ENCODE measurements at places on chromosomes 5 and 9.

GRCh38 chr9:109264877-109265587 lies 55.8 kb downstream of the EPB41L4B start:
- DNase-seq, result no peak

GRCh38 chr9:8365029-8365428 lies 565.5 kb upstream of the DMAC1 start:
- DNase-seq, result no peak

DNA sequence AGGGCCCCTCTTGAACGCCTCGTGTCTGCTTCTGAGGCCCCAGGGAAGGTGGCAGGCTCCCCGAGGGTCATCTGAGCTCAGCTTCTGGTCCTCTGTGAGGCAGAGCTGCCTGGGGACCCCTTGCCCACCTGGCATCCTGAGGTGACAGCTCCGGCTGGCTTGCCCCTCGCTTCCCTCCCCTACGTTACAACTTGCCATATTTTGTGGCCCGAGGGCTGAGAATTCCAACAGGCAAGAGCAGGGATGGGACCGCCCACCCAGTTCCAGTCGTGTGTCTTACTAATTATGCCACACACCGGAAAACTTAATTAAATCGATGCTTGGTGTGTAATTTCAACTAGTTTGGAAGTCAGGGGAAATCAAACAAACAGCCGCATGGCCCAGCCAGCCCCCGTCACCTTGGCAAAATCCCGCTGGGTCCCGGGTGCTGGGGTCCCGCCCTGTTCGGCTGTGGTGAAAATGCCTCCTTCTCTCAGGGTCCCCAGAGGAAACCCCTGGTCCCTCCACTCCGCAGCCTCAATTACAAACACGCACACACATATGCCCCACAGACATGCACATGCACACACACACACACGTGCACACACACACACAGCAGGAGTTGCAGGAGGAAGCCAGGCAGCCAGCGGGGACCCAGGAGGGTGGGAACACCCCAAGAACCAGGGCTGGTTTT lies 221.0 kb upstream of the IER5L start:
- no peak for DNase-seq

- no peak for DNase-seq
Measured at GRCh38 chr5:142944140-142944539, 174.0 kb downstream of the ARHGAP26 start.

GRCh38 chr9:121268851-121269641 lies 1.1 kb downstream of the GSN start:
- DNase-seq, result no peak

GRCh38 chr9:14687042-14687719 lies 6.1 kb downstream of the ZDHHC21 start:
- no peak for DNase-seq

DNA sequence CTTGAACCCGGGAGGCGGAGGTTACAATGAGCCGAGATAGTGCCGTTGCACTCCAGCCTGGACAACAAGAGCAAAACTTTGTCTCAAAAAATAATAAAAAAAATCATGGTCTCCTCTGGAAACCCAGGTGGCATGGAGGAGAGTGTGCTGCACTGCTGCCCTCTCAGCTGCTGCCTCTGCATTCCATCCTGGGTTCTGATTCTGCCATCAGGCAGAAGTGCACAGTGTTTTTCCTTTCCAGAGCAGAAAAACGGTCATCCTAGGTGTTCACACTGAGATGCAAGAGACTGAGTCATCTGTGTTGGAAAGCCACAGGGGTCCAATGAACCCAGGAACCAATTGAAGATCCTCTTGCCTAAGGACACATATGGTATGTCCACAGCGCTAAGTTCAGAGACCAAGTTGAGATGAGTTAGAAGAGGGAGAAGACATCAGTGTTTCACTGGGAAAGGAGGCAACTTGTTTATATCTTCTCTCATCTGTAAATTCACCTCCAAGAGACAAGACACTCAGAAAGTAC lies 88.8 kb upstream of the DMRT1 start:
- no peak for DNase-seq

- no peak for DNase-seq
Measured at GRCh38 chr5:146725025-146725424, 153.5 kb downstream of the PPP2R2B start.

GRCh38 chr9:35432076-35432475 lies 57.8 kb upstream of the RUSC2 start:
- no peak for DNase-seq

- no peak for DNase-seq
Measured at GRCh38 chr5:157214861-157215513, 34.3 kb downstream of the ITK start.

GRCh38 chr5:142013734-142014521 lies 1.1 kb upstream of the GNPDA1 start:
- DNase-seq, result no peak

- no peak for DNase-seq
Measured at GRCh38 chr9:29198861-29199260, 1625.6 kb upstream of the C9orf72 start.

- DNase-seq, result no peak
Measured at GRCh38 chr5:132457371-132458225, 33.0 kb downstream of the IRF1 start.

DNA sequence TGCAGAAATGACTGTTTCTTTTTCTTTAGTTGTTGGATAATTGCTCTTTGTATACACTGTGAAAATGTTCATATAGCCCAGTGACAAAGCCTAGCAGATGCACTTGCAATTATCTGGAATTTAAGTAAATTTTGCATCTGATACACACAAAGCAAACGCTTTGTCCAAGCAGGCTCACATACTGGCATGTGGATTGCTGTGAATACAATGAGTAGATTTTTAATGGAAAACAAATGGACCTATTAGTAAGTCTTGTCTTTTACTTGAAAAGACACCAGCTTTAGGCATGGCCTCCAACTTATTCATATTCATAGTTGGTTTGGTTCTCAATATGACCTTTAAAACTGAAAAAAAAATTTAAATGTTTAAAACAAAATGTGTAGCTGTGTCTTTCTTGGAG lies 1299.8 kb upstream of the WWC1 start:
- DNase-seq, result no peak

DNA sequence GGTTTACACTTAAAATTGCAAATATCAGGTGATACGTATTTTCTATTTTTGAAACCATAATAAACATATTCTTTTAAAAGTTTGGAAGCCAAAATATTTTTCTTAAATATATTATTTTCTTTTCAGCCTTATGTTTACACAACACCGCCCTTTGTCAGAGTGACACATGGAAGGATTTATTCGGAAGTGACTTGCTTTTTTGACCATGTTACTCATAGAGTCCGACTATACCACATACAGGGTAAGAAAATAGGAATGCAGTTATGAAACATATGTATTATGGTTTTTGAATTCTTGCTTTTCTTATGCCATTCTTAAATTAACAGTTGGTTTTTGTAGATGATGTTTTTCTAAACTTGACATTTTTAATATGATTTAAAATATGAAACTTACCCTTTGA lies 133.9 kb downstream of the MAN2A1 start:
- no peak for DNase-seq

- DNase-seq, result no peak
Measured at GRCh38 chr9:71693607-71694006, 74.7 kb downstream of the CEMIP2 start.

DNA sequence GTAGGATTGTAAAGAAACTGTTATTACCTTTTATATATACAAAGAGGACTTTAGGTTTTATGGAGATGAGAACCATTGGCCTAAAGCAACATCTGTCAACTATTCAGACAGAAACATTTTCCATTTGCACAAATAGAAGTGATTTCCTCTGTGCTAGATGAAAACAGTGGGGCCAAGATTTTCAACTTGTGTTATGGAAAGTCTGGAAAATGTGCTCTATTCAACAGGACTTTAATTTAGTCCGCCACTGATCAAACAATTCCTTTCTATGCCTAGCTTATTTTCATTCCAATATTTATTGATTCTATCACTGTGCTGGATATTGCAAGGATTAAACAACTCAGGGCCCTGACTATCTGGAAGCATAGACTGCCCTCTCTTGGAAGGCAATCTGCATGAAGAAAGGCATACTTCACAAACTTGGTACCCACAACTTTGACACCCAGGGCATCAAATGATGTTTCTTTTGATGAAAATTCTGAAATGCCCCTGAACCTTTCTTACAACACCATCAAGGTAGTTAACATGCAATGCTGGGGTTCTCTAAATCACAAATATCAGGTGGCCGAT lies 126.6 kb upstream of the HMHB1 start:
- DNase-seq, result no peak

DNA sequence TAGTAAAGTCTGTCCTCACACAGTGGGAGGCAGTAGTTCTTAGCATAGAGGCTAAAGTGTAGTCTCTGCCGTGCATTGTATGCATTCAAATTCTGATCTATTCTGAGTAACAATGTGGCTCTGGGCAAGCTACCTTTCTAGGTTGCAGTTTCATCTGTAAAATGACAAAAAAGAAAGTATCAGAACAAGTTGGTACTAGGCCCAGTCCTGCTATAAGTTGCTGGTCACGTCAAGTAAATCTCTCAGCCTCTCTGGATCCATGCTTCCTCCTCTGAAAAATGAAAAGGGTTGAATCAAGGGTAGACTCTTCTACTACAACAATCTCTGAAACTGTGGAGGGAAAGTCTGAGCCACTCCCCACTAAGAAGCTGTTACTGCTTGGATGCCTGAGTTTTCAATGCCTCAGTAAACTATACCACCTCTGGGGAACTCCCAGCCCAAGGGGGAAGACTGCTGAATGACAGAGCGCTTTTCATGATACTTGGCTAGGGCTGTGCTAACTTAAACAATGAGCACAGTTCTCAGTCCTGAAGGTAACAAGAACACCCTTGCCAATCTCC lies 34.5 kb upstream of the SPARC start:
- no peak for DNase-seq

DNA sequence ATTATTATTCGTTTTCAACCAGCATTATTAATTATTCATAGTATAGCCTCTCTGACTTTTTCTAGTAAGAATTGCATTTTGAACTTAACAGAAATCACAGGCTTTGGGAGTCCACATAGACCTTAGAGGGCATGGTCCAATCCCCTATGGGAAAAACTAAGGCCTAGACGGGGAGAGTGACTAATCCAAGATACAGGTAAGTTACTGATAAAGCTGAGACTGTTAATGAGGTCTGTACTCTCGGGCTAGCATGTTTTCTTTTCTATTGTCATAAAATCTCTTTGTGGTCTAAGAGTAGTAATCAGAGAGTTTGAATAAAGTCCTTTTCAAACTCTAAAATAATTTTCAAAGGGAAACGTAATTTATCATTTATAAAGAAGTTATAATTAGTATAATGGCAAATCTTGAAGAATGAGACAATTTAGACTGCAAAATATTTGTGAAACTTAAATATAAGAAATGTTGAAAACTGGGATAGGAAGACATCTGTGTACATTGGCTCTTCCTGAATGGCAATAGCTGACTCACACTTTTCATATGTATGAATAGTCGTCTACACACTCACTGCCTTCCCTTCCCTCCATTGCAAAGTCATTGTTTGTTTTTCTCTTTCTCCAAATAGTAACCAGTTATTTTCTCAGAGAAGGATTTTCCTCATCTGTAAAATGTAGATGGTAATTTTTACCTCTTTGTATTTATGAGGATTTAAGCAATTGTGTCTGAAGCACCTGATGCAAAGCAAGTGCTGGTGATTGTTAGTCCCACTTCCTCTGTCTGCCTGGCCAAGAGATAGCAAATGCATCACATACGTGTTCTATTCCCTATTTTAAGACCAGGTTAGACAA lies 207.9 kb upstream of the CD180 start:
- no peak for DNase-seq

DNA sequence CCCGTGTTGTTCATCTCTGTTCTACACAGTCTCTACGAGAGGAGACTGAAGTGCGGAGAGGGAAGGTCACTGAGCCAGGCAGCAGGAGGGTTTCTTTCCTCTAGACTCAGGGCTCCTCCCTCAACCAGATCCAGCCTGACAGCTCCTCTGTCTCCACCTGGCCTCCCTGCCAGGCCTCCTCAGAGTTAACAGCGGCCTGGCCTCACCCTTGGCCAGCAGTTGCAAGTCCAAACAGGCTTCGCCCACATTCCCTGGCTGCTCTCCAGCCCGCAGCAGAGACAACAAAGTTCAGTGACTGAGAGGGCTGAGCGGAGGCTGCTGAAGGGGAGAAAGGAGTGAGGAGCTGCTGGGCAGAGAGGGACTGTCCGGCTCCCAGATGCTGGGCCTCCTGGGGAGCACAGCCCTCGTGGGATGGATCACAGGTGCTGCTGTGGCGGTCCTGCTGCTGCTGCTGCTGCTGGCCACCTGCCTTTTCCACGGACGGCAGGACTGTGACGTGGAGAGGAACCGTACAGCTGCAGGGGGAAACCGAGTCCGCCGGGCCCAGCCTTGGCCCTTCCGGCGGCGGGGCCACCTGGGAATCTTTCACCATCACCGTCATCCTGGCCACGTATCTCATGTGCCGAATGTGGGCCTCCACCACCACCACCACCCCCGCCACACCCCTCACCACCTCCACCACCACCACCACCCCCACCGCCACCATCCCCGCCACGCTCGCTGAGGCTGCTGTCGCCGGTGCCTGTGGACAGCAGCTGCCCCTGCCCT lies at the start of gene HRCT1:
TSS of gene HRCT1 (plus strand) at position 291 of the 768 bp plus-strand sequence. CDS start at position 377, 86 bp downstream.
- DNase-seq, result no peak

DNA sequence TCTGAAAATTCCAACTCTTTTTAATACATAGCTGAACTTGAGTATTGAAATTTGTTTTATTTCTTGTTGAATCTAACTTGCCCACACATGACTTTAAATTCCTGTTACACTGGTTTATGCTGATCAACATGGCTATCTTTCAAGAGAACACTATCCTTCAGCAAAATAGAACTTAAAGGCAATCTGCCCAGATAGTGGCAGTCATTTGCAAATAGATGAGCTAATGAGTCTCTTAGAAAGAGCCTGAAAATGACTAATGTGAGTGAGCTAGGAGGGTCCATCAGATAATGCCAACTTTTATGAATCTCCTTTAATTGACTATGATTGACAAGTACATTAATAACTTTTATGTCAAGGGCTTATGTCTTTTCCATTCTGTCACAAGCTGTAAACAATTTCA lies 1360.8 kb upstream of the C9orf72 start:
- DNase-seq, result no peak

GRCh38 chr9:112789473-112789872 lies 38.9 kb downstream of the SNX30 start:
- no peak for DNase-seq

DNA sequence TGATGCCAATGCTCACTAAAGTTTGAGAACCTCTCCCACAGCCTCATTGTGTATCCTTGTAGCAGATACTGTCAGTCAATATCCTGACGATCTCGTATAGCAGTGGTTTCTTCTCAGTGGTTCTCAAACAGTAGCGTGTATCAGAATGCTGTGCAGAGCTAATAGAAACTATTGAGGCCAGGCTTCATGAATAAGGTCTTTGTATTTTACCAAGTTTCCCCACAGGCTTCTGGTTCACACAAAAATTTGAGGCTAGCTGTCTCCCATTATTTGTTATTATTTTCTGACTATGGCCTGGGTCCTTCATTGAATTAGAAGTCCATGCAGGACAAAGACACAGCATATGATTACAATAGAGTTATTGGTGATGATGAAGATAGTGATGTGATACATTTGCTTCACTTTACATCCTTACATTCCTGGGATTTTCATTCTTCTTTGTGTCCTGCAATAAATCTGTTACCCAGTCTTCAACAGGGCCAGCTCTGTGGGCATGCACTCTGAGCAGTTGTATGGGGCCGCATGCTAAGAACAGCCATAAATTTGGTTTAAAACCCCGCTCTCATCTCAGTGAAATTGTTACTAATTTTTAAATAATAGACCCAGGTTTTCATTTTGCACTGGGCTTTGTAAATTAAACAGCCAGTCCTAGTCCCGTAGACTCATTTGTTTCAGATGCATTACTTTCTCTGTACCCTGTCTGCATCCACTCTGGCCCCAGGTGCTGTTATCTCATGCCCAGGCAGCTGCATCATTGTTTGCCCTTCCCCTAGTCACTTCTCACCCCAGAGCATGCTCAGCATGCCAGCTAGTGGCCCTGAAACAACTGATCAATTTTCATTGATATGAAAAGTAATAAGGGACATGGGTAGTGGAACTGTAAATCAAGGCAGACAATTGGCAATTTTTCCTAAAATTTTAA lies 199.9 kb upstream of the PIK3R1 start:
- no peak for DNase-seq

All from stimulated activated CD8-positive, alpha-beta memory T cell treated with anti-CD3 and anti-CD28 coated beads, Interleukin-4, amount 100 ng/mL, for 4 hours (primary cell).